ENCODE measurements at places on chromosomes 7 and 10.
A peak's percentile ranks its signal among the peaks of the same experiment; 100 is the strongest.

DNA sequence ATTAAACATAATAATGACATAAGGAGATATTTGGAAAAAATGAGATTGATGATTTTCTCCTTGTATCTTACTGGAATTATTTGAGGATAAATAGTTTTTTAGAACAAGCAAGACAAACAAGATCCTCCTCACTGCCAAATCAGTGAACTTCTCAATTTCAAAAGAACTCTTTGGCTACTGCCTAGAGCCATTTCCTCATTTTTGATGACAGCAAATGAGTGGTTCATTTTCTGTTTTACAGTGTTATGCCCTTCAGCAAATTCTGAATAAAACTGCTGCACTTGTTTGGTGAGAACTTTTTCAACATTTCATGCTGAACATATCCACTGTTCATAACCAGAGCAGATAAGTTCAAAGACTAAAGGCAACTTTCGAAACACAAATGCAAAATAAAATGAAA, 42.5 kb upstream of the AHR start:
- no peak for DNase-seq

DNA sequence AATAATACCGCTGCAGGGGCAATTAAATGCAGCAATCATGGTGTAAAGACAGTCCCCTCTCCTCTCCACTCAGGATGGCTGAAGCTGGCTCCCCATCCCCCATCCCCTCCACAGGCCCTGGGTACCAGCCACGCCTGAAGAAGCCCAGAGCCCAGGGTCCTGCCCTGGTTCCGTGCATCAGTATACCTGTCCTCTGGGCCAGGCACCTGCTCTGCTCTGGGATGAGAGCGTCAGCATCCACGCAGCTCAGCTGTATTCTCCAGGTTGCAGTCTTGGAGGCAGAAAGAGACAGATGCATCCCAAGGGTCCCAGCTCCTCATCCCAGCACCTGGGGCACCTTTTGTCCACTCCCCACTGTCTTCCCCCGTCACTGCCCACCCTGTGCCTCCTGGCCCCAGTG, 233.8 kb downstream of the TCERG1L start:
- no peak for DNase-seq

GRCh38 chr10:29407280-29407858, 118.5 kb downstream of the LYZL1 start:
- DNase-seq: no peak

DNA sequence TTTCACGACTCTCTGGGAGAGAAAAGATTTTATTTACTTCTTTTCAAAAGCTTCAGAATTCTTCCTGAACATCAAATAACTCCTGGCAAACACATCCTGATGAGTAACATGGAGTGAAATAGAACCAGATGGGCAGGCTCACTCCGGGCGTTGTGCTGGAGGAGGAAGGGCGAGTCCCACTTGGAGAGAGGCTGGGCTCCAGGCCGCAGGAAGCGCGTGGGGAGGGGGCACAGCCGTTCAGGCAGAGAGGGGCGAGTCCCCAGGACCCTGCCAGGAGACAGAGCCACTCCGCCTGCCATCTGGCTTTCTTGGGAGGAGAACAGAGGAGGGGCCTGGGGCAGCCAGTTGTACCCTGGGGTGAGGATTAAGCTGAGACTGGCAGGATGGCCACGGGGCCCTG, 265.9 kb upstream of the ZMIZ1 start:
- no peak for DNase-seq

DNA sequence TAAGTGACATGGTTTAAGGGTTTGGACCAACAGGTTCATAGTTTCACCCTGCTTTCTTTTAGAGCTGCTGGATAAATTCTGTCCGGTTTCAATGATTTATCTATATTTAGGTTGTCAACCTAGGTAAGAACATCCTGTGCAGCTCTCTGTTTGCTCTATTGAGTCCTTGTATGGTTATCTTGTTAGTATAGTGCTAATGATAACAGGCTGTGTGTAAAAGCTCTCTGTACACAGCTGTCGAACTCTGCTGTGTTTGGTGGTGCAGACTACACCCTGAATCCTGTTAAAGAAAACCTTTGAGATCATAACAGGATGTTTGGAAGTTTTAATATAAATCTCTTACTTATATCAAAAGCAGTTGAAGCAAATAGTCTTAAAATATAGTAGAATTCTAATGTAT, 219.2 kb downstream of the SDK1 start:
- peak; percentile 50 for DNase-seq

- DNase-seq: no peak
Observed at GRCh38 chr7:12647364-12648219, 39.8 kb upstream of the ARL4A start.

DNA sequence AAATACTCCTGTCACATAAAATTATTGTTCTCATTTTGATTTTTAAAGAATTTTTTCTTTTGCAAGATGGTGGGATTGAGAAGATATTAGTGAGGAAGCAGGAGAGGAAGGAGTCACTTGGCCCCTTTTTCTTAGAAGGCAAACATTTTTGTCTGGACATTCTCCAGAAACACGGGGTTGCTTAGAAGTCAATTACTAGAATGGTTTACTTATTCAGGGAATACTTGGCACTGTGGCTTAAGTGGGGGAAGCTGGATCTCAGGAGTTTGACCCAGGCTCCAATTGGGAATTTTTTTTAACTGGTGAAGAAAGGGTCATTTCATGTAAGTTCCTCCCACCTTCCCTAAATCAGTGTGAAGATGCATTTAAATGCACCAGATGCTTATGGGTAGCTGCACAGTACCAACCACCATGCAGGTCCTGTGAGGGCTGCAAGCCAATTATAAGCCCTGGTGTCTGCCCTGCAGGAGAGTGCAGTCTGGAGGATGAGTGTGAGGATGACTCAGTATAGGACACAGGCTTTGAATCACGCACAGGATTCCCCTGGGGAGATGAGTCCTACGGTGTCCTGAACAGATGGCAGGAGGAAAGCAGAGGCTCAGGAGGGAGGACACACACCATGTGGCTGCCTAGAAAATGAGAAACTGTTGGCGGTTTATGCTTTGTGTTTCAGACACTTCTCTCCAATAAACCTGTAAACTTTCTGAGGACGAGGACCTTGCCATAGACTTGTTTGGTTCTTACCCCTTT, 299.1 kb downstream of the PLXNA4 start:
- DNase-seq: no peak

GRCh38 chr10:74924251-74924963, 98.0 kb downstream of the KAT6B start:
- DNase-seq: no peak

DNA sequence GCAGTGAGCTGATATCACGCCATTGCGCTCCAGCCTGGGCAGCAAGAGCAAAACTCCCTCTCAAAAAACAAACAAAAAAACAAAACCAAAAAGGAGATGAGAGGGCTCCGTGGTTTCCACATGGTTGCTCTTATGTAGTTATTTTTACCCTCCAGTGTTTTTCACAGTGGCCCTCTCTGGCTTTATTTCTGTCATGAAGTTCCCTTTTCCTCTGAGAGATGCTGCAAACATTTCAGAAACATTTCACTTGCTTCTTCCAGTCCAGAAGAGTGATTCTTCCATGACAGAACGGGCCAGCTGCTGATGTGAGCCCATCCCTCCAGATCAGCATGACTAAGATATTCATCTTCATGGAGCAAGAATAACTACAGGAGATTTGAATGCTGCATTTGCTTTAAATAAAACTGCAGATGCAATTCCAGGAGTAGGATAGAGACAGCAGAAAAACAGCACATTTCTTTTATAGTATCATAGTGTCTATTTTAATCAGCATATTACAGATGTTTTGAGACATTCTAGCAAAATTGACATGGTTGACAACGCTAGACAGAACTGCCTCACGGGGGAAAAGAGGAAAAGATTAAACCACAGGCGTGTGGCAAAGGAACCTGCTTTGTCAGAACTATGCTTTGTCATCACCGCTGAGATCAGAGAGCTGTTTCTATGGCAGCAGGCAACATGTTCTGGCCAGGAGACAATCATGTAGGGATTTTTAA, 40.3 kb downstream of the NRCAM start:
- DNase-seq: peak; percentile 26

DNA sequence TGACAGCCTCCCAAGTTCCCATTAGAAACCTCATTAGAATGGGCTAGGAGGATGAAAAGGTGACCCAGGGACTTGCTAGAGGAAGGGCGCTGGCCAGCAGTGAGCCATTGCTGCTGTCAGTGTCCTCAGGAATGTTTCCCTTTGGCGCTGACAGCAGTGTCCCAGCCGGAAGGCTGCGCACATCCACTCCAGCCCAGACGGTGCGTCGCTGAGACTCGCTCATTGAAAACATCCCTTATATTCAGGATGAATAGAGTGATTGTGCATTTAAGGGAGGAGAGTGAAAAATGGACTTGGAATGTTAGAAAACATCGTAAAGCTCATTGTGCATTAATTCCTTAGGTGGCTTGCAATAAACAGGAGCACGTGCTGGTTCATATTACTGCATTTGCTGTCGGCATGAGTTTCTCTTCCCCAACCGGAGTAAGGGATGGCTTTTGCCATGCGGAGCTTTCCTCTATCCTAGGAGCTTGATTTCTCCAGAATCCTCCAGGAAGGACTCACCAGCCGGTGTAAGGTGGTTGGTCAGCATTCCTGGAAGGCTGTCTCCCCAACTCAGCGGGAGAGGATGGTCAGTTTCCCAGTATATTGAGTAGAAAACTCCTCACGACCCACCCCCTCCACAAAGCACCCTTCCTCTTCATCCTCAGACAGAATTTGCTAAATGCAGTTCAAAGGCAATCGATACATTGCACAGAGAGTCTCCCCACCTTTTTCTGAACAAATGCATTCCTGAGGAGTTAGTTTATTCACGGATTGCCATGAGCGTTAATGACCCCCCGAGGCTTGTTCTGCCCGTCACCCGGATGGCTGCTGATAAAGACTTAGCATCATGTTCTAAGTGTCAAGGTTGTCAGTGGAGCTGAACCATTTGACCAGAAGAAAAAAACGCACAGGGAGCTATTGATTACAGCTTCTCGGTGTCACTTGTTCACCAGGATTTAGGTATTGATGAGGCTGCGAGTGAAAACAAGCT, 201.8 kb downstream of the EBF3 start:
- DNase-seq: no peak

- DNase-seq: no peak
Observed at GRCh38 chr7:54995610-54996363, 23.0 kb upstream of the EGFR start.

DNA sequence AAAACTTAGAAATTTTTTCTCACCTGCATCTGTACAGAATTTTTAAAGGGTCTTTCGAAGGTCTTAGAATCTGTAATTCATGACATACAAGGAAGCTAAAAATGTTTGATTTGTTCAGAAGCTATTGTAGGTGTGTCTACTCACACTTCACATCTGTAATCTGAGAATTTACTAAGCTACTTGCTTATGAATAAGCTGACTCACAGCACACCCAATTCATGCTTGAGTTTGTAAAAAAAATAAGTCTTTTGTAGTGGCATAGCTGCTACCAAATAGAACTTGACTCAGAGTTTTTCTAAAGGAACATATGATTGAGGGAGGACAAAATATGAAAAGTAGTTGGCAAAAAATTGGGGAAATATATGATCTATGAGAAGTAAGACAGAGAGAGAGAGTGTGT, 12.7 kb upstream of the AGR2 start:
- DNase-seq: no peak

- DNase-seq: no peak
Observed at GRCh38 chr10:110356628-110357245, 52.0 kb upstream of the SMNDC1 start.

DNA sequence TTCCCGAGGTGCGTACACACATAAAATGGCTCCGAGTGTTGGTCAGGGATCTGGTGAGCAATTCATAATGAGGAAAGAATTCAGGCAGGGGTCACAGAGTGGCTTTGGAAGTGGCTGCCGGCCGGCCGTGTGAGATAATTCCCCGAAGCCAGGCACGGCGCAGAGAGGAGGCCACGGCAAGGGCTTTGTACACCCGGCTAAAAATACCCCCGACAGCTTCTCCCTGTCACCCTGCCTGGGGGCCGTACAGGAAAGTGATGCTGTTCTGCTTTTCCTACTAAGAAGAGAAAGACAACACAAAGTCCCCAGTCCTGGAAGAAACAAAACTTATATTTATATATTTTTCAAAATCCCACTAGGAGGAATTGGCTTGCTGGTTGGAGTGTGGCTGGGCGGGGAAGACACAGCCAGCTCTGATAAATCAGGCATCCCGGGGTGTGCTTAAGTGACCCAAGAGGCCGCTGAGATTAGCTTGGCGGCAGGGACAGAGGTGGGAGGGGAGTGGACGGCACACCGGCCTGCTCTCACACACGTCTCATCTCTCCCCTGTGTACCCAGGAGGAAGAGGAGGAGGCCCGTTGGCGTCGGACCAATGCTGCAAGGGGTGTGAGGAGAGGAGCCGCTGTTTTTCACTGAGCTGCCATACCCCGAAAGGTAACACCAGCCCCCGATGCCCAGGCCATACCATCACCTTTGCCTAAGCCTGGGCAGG, 70.5 kb downstream of the ZMIZ1 start:
- DNase-seq: no peak

DNA sequence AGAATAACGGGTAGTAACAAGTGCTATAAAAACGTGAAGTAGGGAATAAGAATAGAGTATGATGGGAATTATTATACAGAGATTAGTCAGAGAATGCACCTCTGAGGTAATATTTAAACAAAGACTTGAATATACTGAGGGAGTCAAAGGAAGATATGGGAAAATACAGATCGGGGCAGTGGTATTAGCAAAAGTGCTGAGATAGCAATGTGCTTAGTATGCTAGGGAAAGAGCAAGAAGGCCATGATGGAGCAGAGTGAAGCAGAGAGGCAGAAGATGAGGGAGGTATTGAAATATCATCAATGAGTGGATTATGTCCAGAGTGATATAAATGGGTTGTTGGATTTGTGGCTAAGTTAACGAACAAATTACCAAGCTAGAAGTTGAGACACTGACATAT, 96.5 kb upstream of the GPR22 start:
- no peak for DNase-seq

DNA sequence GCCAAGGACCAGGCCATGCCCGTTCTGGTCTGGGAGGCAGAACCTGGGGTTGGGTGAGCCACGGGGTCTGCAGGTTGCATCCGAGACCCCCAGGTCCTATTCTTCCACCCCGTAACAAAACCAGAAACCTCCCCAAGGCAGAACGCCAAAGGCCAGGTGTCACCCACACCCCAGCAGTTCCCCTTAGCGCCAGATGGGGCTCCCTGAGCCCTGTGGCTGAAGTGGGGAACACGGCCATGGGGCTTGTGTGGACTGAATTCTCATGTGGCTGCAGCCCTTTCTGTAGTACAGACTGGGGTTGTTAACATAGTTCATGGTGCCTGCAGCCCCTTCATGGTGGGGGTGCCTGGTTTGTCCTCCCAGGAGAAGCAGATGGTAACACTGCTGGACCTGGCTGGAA, 10.2 kb downstream of the BRI3 start:
- no peak for DNase-seq

DNA sequence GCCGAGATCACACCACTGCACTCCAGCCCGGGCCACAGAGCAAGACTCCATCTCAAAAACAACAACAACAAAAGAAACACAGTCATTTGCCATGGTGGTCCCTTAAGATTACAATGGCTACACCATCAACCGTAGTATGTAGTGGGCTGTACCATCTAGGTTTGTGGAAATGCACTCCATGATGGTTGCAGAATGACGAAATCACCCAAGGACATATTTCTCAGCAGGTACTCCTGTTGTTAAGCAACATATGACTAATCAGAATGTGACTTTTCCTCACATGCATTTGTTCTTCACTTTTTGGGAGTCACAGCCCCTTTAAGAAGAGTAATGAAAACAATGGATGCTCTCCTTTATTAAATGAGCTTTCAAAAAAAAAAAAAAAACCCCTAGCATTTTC, 11.0 kb downstream of the SVIL start:
- no peak for DNase-seq

GRCh38 chr10:107740962-107741690, 576.6 kb upstream of the SORCS1 start:
- DNase-seq: no peak

Data from NCI-H774 (cell line).